ENCODE measurements at places on chromosomes 12 and 14. TPM values are rescaled to one million over a fixed set of nuclear protein-coding genes. Genes with fewer than 3 reads are reported as not detected.
A peak's percentile ranks its signal among the peaks of the same experiment; 100 is the strongest.

KCNC2 gene
- not detected for polyA plus RNA-seq

SERPINA10 gene
- not detected for polyA plus RNA-seq

GNB3 gene
- not detected for polyA plus RNA-seq

SRSF5 gene
- 925 TPM for polyA plus RNA-seq

RASSF9 gene
- polyA plus RNA-seq, result not detected

ANKS1B gene
- not detected for polyA plus RNA-seq

PSME2 gene
- polyA plus RNA-seq, result 514 TPM

B4GALNT1 gene
- polyA plus RNA-seq, result not detected

PSEN1 gene
- 33.7 TPM for polyA plus RNA-seq

COCH gene
- polyA plus RNA-seq, result 7.4 TPM

SCYL2 gene
- polyA plus RNA-seq, result 20.7 TPM

GPR162 gene
- polyA plus RNA-seq, result not detected

GRCh38 chr12:60752589-60752988 is 1156.8 kb downstream of the SLC16A7 start:
- no peak for DNase-seq

DNA sequence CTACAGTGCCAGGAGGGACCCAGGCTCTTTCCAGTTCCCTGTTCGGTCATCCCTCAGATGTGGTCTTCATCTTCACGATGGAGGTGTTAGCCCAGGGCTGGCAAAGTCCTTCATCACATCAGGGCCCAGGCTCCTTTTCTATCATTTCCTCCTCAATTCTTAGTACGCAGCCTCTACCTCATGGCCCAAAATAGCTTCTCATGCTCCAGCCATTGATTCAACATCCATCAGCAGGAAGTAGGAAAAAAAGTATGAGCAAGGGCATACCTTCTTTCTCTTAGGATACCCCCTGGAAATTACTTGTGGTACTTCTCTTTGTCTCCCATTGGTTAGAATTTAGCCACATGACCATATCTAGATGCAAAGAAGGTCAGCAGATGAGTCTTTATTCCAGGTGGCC is 12.2 kb upstream of the ZDHHC22 start:
- DNase-seq, result no peak

DNA sequence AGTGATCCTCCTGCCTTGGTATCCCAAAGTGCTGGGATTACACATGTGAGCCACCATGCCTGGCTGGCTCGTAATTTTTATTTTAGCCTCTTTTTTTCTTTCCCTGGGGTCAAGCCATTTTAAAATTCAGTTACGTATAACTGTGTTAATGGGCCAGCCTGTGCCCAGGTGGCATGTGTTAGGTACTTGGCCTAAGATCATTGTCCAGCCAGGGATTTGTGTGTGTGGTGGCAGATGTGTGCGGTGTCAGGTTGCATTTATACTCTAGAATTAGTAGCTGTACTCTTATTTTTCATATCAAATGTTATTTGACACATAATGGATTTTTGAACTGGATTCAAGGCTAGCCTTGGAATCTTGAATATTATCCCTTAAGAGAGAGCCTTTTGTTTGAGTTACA is 69.3 kb downstream of the FBXO34 start:
- DNase-seq, result no peak

GRCh38 chr12:69179786-69180185 is 59.6 kb upstream of the CPSF6 start:
- no peak for DNase-seq

DNA sequence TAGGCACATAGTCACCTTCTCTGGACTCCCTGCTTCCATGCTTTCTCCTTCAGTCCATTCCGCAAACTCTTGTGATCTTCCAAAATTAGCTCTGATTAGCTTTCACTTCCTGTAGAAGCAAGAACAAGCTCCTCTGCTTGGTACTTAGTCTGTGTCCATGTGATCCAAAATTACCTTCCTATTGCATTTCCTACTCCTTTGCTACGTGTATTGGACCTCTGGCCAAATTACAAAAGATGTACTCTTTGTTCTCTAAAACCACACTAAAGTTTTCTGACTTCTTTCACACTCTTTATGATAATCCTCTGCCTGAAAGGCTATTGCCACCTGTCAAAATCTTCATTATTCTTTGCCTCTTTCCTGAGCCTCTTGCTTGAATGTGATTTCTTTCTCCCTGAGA is 786 bp upstream of the TSFM start:
- DNase-seq, result no peak

DNA sequence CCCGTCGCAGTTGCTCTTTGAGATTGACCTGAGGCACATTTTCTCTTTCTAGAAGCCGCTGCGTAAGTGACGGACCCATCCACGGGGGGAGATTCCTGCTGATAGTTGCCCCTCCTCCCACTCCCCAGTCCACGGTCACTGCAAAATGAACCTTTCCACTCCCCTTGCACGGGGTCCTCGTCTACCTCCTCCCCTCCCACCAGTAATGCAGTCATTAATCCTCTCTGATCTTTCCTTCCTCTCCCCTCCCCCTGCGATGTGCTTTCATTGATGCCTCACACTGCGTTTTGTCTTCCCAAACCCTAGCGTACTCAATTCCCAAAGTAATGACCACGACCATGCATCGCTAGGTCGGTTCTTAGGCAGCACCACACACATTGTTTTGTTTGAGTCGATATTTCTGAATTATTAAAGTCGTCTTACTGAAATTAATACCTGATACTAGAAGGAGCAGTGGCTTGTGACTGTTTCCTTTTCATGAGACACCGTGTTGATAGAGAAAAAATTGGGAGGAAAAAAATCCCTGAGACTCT is 857 bp downstream of the ETNK1 start:
- peak; percentile 25 for DNase-seq

DNA sequence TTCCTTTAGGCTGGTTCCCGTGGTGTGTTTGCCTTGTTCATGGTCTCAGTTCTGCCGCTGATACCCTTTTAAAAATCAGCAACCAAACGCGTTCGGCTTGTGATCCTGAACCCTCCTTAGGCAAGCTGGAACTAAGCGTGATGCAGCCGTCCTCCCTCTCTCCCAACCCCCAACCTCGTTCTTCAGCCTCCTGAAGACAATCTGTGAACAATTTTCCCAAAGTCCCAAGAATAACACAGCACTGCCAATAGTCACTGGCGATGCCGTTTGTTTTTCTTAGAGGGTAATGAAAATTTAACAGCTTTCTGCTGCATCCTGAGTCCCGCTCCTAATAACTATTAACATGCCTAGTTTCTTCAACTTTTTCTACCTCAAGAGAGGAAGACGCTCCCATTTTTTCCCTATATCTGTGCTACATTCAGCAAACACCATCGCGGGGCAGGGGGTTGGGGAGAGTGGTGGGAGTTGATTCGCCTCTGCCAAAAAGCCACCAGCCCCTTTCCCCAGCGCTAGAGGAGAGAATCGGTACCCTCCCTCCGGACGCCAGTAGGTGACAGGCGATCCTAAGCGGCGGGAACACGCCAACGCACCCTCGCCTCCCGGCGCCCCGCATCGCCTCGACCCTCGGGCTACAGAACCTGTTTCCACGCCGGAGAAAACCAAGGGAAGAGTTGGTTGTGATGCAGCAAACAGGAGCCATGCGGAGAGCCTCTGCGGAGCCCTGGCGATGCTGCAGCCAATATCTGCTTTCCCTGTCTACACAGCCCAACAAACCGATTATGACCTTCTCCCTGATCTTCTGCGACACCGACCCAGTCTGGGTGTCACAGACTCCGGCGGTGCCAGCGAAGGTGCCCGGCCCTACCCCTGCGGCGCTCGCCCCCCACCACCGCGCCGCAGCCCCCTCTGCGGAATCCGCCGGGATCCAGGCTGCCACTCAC is 752 bp downstream of the PRICKLE1 start:
- DNase-seq, result peak; percentile 20

GRCh38 chr12:31362759-31363415 is 36.9 kb upstream of the SINHCAF start:
- DNase-seq, result peak; percentile 25

- no peak for DNase-seq
These were observed 244.0 kb upstream of the FKBP4 start for GRCh38 chr12:2550561-2551411.

DNA sequence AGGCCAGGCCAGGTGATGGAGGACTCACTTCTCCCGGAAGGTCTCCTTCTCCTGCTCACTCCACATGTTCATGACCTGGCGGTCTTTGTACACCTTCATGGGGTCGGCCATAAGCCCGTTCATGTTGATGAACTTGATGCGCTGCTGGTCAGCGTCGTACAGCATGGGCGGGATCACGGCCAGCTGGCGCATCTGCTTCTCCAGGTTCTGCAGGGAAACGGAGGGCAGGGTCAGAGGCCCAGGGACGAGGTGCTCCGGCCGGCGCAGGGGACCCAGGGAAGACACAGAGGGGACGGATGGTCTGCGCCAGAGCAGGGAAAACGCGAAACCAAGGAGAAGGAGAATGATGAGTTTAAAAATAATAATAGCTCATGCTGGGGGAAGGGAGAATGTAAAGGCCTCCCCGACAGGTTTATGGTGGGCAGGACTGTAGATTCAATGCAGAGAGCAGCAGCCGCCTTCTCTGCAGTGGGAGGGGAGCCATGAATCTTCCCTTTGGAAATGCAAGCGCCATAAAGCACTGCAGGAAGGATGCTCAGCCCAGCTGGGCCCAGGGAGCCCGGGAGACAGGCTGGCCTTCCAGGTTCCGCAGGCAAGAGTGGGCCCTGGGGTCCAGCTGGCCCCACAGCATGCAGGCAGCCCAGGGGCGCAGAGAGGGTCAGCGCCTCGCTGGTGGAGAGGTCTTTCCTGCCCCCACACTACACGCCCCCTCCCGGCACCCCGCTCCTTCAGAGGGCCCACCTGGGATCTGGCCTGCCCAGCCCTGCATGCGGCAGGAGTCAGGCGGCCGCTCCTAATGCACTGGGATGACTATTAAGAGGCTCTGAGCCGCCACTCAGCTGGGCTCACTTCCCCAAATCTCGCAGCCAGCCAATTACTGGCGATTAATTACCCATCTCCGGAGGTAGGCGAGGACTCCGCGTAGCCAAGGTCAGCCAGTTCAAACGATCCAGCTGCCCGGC is 132.0 kb downstream of the RFLNA start:
- DNase-seq, result no peak

GRCh38 chr14:45698462-45699134 is 445.6 kb upstream of the MIS18BP1 start:
- no peak for DNase-seq

GRCh38 chr14:95944462-95944861 is 67.8 kb downstream of the TUNAR start:
- DNase-seq, result no peak

- DNase-seq, result no peak
These were observed 235.5 kb upstream of the NOS1 start for GRCh38 chr12:117596968-117597367.

- no peak for DNase-seq
These were observed 187.5 kb upstream of the DIO3 start for GRCh38 chr14:101373690-101374295.

- DNase-seq, result peak; percentile 87
These were observed 50.1 kb downstream of the CCDC88C start for GRCh38 chr14:91367173-91368171.

GRCh38 chr14:66056268-66056907 is 429.8 kb upstream of the CCDC196 start:
- no peak for DNase-seq

DNA sequence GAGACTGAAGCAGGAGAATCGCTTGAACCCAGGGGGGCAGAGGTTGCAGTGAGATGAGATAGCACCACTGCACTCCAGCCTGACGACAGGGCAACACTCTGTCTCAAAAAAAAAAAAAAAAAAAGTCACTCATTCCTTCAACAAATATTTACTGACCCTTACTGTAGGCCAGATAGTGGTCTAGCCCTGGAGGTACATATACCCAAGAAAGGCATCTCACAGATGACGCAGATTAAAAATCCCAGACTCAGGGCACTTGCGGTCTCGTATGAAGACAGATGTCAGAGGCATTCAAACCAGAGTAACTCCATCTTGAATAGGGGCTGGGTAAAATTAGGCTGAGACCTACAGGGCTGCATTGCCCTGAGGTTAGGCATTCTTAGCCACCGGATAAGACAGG is 44.8 kb downstream of the CLMN start:
- no peak for DNase-seq

GRCh38 chr14:99122521-99123125 is 149.4 kb downstream of the BCL11B start:
- no peak for DNase-seq

GRCh38 chr12:105030820-105031807 is 45.0 kb downstream of the NOPCHAP1 start:
- peak; percentile 13 for DNase-seq

- no peak for DNase-seq
These were observed 14.6 kb upstream of the DENND5B start for GRCh38 chr12:31605531-31605930.

DNA sequence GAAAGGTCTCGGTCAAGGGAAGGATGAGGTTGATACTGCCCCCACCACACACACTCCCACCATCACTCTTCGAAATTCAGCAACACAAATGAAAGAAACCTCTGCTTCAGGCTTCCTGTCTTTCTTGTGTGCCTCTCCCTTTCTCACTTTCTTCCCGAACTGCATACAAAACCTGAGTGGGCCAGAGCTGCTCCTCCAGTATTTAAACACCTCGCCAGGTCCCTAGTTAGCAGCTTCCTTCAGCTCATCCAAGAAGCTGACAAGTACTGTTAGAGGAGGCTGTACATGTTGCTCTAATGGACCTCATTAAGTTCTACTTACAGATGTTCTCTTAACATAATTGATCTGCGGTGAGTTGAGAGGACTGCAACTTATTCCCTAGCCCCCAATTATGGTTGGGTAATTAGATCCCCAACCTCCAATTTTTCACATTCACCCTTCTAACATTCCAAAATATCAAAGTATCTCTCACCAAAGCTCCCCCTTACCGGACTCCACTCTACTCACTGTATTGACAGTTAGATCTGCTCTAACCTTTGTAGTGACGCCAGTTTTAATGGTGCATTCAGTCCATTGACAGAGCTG is 4.1 kb upstream of the LMO3 start:
- DNase-seq, result no peak

DNA sequence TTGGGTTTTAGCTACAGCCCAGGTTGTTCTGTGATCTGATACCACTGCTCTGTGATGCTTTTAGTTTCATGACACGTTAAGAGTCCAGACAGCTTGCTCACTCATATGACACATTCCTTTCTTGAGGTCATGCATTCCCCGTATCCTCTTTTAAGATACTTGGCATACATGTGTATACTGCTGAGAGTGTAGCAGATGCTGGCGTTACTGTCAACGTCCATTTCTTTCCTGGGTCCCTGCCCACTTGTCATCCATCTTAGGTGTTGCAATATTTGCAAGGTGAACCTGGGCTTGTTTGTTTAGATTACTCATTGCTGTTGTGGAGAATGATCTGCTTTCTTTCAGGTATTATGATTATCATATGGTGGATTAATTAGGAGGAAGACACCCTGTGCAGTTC is 9.1 kb upstream of the EMP1 start:
- DNase-seq, result no peak
